Posterior vena cava (tissue), 2 donors: ENCODE measurements at places on chromosomes 16 and 17. TPM values are rescaled to one million over a fixed set of nuclear protein-coding genes. Genes with fewer than 3 reads are reported as not detected.

The STX1B gene
- 1.1 TPM for total RNA-seq

The IGFALS gene
- not detected for total RNA-seq

The RAMP2 gene
- 46.3 TPM for total RNA-seq

The CACNG3 gene
- total RNA-seq, result not detected

The CCDC57 gene
- total RNA-seq, result 20.3 TPM

The CIBAR2 gene
- not detected for total RNA-seq

The MARVELD3 gene
- not detected for total RNA-seq

The XAF1 gene
- total RNA-seq, result 51.5 TPM

The NKD1 gene
- 25.7 TPM for total RNA-seq

The TLCD1 gene
- total RNA-seq, result 2.2 TPM

The CDH1 gene
- not detected for total RNA-seq

The AOC2 gene
- total RNA-seq, result 0.86 TPM

The MYH13 gene
- not detected for total RNA-seq

The RAI1 gene
- 36.5 TPM for total RNA-seq

The CCL22 gene
- 0.19 TPM for total RNA-seq

The CAVIN1 gene
- 737 TPM for total RNA-seq

The FBXW10 gene
- 0.14 TPM for total RNA-seq

The SLC2A4 gene
- total RNA-seq, result 21.3 TPM

The STAC2 gene
- total RNA-seq, result 1.2 TPM

The OR3A3 gene
- not detected for total RNA-seq

The ABCA3 gene
- total RNA-seq, result 9.6 TPM

The MYH1 gene
- total RNA-seq, result not detected

The CDH8 gene
- 1.3 TPM for total RNA-seq

The C16orf74 gene
- total RNA-seq, result 1.0 TPM

The CCDC200 gene
- total RNA-seq, result not detected

The CDH5 gene
- total RNA-seq, result 43.1 TPM

The SAMD14 gene
- 6.6 TPM for total RNA-seq

The KRTAP9-8 gene
- total RNA-seq, result not detected

The RRAD gene
- 8.2 TPM for total RNA-seq

The TSPAN10 gene
- 0.51 TPM for total RNA-seq

The EPOP gene
- 1.6 TPM for total RNA-seq
